ENCODE measurements at places on chromosomes 3 and 15.

- no peak for DNase-seq
Observed at GRCh38 chr3:184466413-184466960, 86.6 kb downstream of the CHRD start.

DNA sequence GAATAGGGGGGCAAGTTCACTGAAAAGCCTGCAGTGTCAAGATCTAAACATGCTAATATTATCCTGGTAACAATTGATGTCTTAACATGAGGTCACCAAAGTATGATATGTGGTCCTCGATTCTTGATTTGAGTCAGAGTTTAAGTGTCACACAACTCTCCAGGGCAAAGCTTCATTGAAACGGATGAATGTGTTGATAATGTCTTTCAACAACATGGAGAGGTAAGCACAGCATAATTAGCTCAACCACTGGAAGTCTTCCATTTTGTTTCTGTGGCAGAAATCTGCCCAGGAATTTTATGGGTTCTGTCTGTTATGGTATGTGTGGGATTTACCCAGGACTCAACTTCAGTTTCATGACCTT is 591.5 kb downstream of the ZNF385D start:
- DNase-seq, result no peak

DNA sequence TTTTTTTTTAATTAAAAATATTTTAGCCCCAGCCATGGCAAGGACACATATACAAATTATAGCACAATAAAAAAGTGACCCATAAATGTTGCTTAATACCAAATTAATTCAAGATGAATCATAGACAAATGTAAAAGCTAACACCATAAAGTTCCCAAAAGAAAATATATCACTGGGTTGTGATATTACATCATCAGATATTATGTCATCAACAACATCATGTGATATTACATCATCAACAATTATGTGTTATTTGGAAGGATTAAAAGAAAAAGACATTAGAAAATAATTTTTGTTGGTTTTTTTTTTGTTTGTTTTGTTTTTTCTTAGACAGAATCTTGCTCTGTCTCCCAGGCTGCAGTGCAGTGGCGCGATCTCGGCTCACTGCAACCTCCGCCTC is 34.5 kb upstream of the ABHD10 start:
- DNase-seq, result no peak

DNA sequence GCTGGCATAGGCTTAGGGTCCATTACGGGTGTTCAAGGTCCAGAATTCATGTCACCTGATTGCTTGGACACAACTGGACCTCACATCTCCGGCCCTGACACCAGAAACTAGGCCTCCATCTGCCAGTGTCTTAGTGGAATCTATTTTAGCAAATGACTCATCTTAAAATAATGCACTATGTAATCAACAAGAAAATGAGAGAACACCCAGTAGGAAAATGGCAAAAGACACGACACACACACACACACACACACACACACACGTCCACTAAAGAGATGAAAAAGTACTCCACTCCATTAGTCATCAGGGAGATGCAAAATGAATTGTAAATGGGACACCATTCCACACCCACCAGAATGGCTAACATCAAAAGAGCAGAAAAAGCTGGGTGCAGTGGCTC is 11.2 kb downstream of the APBA2 start:
- no peak for DNase-seq

GRCh38 chr3:9617056-9617455 is 32.2 kb upstream of the MTMR14 start:
- DNase-seq, result no peak

GRCh38 chr15:99485153-99485961 is 80.4 kb upstream of the MEF2A start:
- DNase-seq, result no peak

- no peak for DNase-seq
Observed at GRCh38 chr15:29083161-29083560, 186.5 kb downstream of the NSMCE3 start.

DNA sequence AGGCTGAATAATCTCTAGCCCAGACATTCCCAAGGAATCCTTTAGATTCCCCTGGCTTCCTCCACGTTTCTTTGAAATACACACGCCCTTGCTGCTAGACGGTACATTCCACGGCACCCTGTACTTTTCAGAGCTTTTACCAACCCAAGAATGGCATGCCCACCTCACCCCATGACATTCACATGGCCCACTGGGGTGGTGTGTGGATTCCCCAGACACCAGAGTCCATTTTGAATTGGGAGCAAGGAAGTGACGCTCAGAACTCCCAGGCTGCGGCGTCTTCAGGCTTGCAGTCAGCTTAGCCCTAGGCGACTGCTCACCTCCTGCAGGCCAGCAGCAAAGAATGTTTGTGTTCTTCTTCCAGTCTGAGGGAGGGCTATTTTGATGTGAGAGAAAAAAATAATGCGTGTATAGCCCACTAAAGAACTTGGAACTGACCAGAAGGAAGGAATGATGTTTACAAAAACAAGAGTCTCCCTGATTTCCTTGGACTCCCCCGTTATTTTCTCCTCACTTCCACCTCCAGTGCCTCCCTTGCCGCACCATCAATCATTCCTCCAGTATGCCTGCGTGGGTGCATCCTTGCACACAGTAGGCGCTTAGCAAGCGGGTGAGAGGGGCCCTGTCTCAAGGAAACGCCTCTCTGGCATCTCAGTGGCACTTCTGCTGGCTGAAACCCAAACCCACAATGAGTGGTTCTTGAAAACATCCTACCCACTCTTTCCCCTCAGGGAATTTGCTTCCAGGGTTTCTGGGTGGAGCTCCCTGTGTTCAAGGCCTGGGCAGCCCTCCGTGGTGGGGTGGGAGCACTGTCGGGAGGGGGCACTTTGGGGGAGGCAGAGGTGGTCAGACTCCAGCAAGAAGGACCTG is 59.9 kb downstream of the SMAD6 start:
- no peak for DNase-seq

GRCh38 chr15:81419332-81419943 is 45.4 kb upstream of the TMC3 start:
- DNase-seq, result no peak

- DNase-seq, result no peak
Observed at GRCh38 chr3:48966876-48967361, 23.1 kb upstream of the P4HTM start.

DNA sequence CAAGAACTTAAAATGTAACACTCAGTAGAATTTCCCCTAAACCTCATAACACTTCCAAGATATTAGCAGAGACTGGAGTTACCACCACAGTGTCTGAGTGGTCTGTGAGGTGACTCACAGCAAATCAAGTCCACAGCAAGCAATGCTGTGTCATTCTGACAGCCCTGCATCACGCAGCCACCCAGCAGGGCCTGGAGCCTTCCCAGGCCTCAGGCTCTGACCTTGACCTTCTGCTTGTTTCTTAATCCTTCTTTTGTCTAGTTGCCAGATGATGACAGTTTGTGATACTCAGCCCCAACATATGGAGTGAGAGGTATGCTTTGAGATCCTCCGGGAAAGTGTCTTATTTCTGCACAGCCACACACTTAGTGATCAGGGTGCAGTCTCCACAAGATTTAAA is 82.5 kb downstream of the TOP2B start:
- DNase-seq, result no peak

DNA sequence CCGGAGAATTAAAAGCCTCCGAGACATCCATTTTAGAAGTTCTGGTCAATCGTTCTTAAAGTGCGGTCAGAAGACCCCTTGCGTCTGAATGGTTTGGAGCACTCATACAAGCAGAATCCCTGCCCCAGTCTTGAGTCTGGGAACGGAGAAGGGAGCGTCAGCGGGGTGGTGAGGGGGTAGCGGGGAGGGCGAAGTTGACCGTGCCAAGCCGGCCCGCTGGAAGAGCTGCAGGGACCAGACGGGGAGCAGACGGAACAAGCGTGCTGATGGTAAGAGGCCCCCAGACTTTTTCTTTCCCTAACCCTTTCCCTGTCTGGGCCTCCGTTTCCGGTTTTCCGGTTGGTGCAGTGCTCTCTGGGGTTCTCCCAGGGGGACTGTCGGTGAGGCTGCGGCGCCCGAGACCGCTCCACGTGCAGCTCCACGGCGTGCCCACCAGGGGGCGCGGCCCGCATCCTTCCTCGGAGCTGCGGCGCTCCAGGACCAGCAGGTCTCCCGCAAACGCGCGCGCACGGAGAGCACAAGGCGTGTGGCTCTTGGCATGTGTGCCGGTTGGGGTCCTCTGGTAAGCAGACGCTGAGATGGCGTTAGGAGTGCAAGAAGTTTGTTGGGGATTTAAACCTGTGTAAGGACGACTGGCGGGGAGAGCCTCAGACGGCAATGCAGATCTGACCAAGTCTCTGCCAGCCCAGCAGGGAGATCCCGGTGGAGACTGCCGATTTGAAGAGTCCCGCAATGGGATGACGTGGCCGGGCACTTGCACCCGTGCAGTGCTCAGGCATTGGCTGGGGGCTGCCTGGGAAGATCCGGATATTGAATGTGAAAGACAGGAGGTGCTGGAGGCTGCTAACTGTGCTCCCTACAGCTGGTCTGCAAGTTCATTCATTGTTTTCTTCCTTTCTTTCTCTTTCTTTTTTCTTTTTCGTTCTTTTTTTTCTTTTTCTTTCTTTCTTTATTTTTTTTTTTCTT is 19.2 kb upstream of the CORO2B start:
- peak; percentile 64 for DNase-seq

GRCh38 chr15:58444056-58444455 is 12.3 kb downstream of the LIPC start:
- no peak for DNase-seq

DNA sequence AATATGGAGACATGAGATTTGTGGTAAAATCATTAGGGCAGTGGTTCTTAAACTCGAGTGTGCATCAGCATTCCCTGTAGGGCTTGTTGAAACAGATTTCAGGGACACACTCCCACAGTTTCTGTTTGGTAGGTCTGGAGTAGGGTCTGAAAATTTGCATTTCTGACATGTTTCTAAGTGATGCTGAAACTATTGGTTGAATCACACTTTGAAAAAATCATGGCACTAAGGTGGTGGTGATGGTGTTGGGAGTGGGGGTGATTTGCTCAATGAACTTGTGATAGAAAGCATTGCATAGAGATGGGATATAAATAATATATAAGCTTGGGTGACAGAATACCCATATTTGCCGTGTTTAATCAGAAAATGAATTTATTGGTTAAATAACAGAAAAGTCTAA is 11.3 kb downstream of the MITF start:
- DNase-seq, result no peak

DNA sequence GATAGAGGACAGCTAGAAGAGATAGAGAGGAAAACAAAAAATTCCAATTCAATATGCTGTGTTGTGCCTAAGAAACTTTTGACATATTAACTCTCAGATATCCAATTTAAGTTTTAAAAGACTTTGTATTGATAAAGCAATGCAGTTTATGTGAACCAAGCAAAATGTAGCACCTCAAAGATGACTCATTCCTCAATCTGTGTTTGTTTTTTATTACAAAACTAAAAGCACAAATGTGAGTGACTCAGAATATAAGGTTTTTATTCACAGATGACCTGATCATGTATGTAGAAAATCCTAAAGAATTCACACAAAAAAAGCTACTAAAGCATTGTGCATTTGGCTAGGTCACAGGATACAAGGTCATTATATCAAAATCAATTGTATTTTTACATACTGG is 11.1 kb downstream of the HCLS1 start:
- no peak for DNase-seq

DNA sequence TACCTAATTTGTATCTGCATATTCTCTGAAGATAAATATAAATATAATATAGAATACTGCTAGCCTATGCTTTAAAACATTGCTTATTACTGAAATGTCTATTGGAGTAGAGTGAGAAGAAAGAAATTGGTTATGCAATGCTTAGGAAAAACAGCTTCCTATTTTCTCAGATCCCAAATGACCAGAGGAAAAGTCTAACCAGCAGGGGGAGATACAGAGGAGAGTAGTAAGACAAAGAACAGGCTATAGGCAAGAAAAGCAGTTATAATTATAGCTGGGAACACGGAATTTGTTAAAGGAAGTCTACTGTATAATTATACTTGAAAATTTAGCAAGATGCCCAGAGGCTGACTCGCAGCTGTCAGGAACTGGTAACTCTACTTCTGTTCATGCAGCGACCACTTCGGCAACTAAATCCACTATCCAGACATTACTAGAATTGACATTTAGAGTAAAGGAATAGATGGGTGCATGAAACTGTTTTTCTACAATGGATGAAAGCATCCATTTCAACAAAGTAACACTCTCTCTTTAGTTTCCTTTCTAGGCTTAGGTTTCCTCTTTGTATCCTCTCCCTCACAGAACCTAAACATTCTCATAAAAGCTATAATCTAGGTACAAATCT is 97.2 kb downstream of the TBC1D5 start:
- DNase-seq, result no peak

DNA sequence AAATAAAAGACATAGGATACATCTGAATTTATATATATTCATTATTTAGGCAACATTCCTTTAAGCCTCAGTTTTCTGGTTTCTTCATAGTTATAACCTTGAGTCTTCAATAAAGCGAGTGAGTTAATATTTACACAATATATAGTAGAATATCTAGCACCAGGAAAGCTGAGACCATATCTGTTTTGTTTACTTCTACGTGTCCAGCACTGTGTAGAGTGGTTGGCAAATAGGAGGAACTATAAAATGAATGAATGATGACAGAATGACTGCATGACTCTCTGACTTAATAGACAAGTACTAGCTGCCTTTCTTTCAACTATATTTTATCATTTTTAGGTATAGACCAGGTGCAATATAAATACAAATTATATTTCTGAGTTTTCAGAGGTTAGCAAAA is 197.8 kb upstream of the RBMS3 start:
- DNase-seq, result no peak

GRCh38 chr3:28916713-28917499 is 364.0 kb upstream of the RBMS3 start:
- DNase-seq, result no peak

DNA sequence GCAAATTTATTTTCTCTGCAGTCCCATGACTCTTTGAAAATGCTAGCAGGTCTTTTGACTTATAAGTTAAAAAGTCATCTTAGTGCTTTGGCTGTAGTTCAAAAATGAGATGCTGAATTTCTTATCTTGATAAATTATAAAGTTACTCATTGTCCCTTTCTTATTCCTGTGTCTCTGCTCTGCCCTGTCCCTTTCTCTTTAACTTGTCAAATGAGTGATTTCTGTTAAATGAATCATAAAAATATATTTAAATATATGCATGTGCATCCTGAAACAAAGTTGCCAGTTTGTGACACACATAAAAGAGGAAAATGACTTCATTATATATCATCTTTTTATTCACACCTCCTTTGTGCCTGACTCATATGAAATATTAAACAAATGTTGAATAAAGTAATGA is 1097.3 kb upstream of the EPHA6 start:
- no peak for DNase-seq

DNA sequence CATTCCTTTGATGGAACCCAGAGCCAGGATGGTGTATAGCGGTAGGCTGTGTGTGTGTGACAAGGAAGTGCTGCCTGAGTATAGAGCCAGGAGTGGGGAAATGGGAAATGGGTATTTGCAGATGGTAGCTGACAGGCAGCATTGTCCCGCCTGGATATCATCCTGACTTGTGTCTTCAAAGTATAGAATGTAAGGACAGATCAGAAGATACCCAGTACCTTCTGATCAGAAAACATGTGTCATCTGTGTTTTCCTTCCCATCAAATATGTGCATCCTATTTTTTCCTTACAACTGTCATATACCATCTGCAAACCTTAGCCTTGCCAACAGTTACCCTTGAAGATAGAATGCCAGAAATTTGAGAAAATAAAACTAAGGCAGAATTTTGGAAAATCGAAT is 146.2 kb upstream of the CBLB start:
- no peak for DNase-seq

GRCh38 chr3:167102071-167102470 is 278.0 kb downstream of the ZBBX start:
- no peak for DNase-seq

GRCh38 chr3:182618981-182619591 is 174.2 kb upstream of the ATP11B start:
- no peak for DNase-seq

All from activated gamma-delta T cell treated with Interleukin-2 at 50 U/mL for 16 hours (primary cell).